ENCODE measurements at places on chromosomes 2 and 18.

DNA sequence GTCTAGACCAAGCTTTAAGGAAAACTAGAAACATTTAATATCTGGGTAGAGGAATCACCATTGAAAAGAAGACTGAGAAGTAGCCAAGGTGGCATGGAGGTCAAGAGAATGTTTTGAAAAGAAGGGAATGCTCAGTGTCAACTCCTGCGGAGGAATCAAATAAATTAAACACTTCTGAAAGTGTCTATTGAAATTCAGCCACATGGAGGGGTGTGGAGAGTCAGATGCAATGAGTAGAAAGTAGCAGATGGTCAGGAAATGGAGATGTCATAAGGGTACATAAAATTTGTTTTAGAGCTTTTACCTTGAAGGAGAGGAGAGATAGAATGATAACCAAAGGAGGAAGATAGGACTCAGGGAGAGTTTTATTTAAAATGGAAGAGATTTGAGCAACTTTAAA is 35.1 kb downstream of the NLRC4 start:
- H3K36me3 ChIP-seq = peaks cover 9% of the 10 kb centered on the region
- no peaks in the 10 kb centered on the region for H3K4me1 ChIP-seq
- H3K27me3 ChIP-seq = no peaks in the 10 kb centered on the region
- DNase-seq = no peak

DNA sequence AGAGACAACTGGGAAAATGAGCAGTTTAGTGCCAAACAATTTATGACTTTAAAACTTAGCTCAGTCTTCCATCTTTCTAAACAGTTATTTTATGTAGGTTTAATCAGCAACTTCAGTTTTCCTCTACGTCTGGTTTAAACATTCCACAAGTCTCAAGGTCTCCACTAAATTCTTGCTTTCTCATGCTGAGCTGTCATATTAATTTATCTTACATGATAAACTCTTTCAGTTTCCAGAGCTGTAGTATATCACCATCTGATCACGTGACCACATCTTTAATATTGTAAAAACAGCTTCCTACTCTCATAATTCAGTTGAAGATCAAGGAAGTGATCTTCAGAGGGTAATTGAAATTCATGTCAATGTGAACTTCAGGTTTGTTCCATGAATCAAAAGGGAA is 158.6 kb downstream of the ZNF804A start:
- no peaks in the 10 kb centered on the region for H3K4me1 ChIP-seq
- no peak overlapping the region for H3K27ac ChIP-seq
- H3K4me3 ChIP-seq = no peak overlapping the region
- H3K27me3 ChIP-seq = no peaks in the 10 kb centered on the region

GRCh38 chr18:30359521-30359920 is 683.0 kb downstream of the DSC3 start:
- no peaks in the 10 kb centered on the region for H3K4me1 ChIP-seq
- H3K27me3 ChIP-seq = no peaks in the 10 kb centered on the region

DNA sequence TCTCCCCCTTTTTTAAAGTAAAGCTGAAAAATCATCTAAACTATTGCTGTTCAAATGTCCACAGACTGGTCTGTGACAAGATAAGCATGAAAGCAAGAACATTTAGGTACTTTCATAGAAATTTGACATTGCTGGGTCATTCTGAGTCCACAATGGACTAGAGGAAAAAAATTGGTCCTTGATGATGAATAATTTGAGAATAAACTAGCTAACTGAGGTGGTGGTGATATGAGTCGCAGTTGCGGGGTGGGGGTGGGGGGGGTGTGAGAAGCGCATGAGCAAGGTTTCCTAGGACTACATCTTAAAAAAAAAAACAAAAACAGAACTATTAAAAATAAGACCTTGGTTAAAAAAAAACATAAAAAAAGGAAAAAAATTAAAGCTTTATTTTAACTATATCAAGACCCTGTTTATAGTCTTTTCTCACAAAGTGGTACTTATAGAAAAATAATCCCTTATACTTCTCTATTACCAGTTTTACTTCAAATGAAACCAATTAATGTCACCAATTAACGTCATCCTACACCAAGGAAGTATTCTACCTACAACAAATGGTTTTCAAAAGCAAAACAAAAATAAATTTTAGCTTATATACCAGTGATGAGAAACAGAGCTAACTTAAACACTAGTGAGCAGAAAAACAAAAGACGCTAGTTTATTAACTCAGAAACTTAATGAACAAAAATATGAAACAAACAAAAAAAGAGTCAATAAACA is 88.1 kb downstream of the ASXL2 start:
- peak overlapping the region; percentile 59 for H3K4me3 ChIP-seq
- DNase-seq = no peak
- peaks cover 17% of the 10 kb centered on the region for H3K4me1 ChIP-seq
- H3K36me3 ChIP-seq = peaks cover 18% of the 10 kb centered on the region
- no peaks in the 10 kb centered on the region for H3K27me3 ChIP-seq

GRCh38 chr18:424668-425067 is 75.8 kb downstream of the COLEC12 start:
- no peak overlapping the region for H3K4me3 ChIP-seq
- no peaks in the 10 kb centered on the region for H3K36me3 ChIP-seq
- DNase-seq = no peak
- H3K27ac ChIP-seq = no peak overlapping the region
- H3K27me3 ChIP-seq = peaks cover 2% of the 10 kb centered on the region

- DNase-seq = no peak
- H3K27me3 ChIP-seq = peaks cover 4% of the 10 kb centered on the region
- H3K27ac ChIP-seq = no peak overlapping the region
- no peaks in the 10 kb centered on the region for H3K36me3 ChIP-seq
These were observed 164.7 kb downstream of the MREG start for GRCh38 chr2:215848698-215849097.

- no peak overlapping the region for H3K4me3 ChIP-seq
- H3K27me3 ChIP-seq = no peaks in the 10 kb centered on the region
- H3K36me3 ChIP-seq = peaks cover 3% of the 10 kb centered on the region
- peak overlapping the region; percentile 74 for H3K27ac ChIP-seq
- peaks cover 50% of the 10 kb centered on the region for H3K4me1 ChIP-seq
- no peak for DNase-seq
These were observed 42.8 kb downstream of the ITSN2 start for GRCh38 chr2:24317491-24317920.

- no peak overlapping the region for H3K27ac ChIP-seq
- H3K4me3 ChIP-seq = no peak overlapping the region
- peaks cover 4% of the 10 kb centered on the region for H3K4me1 ChIP-seq
- H3K36me3 ChIP-seq = peaks cover 49% of the 10 kb centered on the region
These were observed 150.8 kb downstream of the DYM start for GRCh38 chr18:49309676-49310075.

- no peak for DNase-seq
- peaks cover 13% of the 10 kb centered on the region for H3K27me3 ChIP-seq
- H3K4me1 ChIP-seq = no peaks in the 10 kb centered on the region
- H3K4me3 ChIP-seq = no peak overlapping the region
- H3K27ac ChIP-seq = no peak overlapping the region
These were observed 37.2 kb downstream of the ZNF521 start for GRCh38 chr18:25314838-25315190.

DNA sequence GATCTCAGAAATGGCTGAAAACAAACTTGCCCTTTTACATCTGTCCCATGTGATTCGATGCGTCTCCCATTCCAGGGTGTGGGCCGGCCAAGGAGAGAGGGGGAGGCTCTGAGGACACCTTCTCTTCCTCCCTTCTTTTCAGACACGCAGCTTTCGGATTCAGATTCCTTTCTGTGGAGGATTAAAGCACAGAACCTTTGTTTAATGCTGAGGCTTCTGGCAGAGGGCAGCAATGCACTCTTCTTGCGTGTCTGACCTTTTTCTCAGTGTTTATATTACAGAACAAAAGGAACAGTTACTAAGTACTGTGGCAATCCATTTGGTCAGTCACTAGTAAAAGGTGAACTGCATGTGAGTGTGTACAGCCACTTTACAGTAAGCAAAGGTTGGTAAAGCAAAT is 268.9 kb upstream of the CCDC68 start:
- no peak overlapping the region for H3K27ac ChIP-seq
- DNase-seq = no peak
- H3K27me3 ChIP-seq = no peaks in the 10 kb centered on the region
- no peaks in the 10 kb centered on the region for H3K36me3 ChIP-seq
- no peak overlapping the region for H3K4me3 ChIP-seq

DNA sequence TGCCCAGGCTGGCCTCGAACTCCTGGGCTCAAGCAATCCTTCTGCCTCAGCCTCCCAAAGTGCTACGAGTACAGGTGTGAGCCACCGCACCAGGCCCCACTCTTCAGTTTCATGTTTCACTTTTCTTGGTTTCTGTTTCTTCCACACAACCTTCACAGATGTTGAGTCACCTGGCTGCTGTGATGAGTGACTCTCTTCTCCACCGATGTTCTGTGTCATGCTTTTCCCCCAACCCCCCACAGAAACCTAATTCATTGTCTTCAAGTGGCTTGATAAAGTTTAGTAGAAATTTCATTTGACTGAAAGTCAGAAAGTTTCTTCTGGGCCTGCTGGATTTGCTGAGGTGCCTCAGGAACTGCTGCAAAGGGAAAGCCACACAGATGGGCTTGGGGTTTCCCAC is 78.5 kb downstream of the SPHKAP start:
- H3K27me3 ChIP-seq = no peaks in the 10 kb centered on the region
- H3K4me3 ChIP-seq = no peak overlapping the region
- H3K36me3 ChIP-seq = no peaks in the 10 kb centered on the region
- no peak overlapping the region for H3K27ac ChIP-seq
- no peaks in the 10 kb centered on the region for H3K4me1 ChIP-seq

GRCh38 chr2:223051693-223052289 is at the start of gene KCNE4:
Gene KCNE4 (plus strand): TSS chr2:223052190. CDS start chr2:223052831, 641 bp downstream.
- no peak within 1 kb of the TSS for H3K27ac ChIP-seq
- no peaks in the 10 kb centered on the region for H3K36me3 ChIP-seq
- DNase-seq = no peak
- peaks cover 11% of the 10 kb centered on the region for H3K27me3 ChIP-seq
- H3K4me1 ChIP-seq = no peaks in the 10 kb centered on the region

- peak overlapping the region; percentile 82 for H3K4me3 ChIP-seq
- peaks cover 73% of the 10 kb centered on the region for H3K4me1 ChIP-seq
- no peaks in the 10 kb centered on the region for H3K36me3 ChIP-seq
- peak overlapping the region; percentile 100 for H3K27ac ChIP-seq
These were observed 62.6 kb downstream of the DNMT3A start for GRCh38 chr2:25279091-25279651.

DNA sequence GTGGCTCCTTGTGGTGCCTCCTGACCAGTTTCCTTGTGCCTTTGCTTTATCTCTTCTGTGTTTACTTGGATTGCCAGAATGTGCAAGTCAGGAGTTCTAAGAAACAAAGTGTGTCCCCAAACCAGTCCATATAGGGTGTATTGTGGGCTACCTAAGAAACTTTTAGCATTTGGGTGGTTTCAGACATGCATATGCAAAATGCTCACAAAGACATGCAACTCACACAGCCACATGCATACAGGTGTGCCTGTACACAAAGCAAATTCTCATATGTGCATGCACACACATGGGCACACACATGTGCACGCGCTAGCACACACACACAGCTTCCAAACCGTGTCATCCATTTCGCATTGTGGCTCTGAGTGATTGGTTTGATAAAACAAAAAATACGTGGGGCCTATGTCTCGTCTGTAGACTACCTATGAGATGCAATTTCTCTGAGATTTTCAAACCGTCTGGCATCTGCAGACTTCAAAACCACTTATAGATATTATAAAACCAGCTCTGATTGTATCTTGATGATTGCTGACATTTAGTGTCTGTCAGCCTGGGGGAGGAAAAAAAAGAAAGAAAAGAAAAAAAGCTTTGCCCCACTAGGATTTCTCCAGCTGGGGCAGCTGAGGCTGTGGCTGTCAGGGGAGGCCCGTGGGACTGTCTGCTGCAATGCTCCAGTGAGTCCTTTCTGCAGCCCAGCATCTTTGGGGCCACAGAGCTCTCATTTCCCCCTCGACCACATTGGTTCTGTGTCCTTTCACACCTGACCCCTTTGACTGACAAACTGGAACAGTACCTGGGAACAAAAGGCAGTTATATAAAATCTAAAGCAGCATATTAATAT is 556.1 kb downstream of the CMPK2 start:
- no peak for DNase-seq
- H3K4me3 ChIP-seq = no peak overlapping the region
- peaks cover 10% of the 10 kb centered on the region for H3K27me3 ChIP-seq
- H3K27ac ChIP-seq = no peak overlapping the region

DNA sequence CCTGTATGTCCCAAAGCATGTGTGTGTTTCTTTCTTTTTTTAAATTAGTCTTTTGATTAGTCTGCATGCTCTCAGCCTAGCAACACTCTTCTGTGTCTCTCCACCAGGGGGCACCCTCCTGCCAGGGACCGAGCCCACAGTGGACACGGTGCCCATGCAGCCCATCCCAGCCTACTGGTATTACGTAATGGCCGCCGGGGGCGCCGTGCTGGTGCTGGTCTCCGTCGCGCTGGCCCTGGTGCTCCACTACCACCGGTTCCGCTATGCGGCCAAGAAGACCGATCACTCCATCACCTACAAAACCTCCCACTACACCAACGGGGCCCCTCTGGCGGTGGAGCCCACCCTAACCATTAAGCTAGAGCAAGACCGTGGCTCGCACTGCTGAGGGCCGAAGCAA is 93.8 kb downstream of the NRP2 start:
- H3K27me3 ChIP-seq = peaks cover 29% of the 10 kb centered on the region
- DNase-seq = no peak
- H3K4me3 ChIP-seq = no peak overlapping the region
- no peaks in the 10 kb centered on the region for H3K36me3 ChIP-seq
- no peak overlapping the region for H3K27ac ChIP-seq

DNA sequence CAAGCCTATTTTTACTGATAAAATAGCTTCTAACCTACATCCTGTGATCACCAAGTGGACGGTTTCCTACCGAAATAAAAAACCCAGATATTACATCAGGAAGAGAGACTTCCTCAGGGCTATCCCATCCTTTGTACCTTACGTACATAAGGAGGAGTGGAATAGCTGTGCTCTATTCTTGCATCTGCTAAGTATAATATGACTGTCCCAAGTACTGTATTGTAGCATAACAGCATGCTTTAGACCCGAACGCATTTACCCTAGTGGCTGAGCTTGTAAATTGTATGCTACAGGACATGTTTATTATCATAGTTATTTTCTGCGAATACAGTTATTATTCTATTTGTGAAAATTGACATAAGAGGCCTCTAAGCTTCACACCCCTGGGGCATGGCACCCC is 302.4 kb downstream of the CLIP4 start:
- H3K4me1 ChIP-seq = no peaks in the 10 kb centered on the region
- H3K4me3 ChIP-seq = no peak overlapping the region

DNA sequence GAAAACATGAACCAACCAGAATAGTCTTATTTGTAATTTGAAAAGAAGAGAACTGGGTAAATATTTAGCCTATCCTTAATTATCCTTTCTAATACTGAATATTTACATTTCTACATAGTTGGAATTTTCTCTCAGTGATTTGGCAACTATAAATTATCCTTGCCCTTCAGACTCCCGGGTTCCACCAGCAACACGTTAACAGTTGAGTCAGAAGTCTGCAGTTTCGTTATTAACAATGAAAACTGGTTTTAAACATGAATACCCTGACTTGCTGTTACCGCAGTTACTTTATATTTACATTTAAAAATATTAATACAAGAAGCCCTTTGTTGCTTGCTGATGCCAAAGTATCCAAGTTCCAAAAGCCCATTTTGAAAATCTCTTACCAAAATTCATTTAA is 673.0 kb downstream of the ARHGAP15 start:
- H3K27ac ChIP-seq = no peak overlapping the region
- no peaks in the 10 kb centered on the region for H3K4me1 ChIP-seq
- peaks cover 4% of the 10 kb centered on the region for H3K36me3 ChIP-seq

- peaks cover 17% of the 10 kb centered on the region for H3K27me3 ChIP-seq
- H3K36me3 ChIP-seq = no peaks in the 10 kb centered on the region
- H3K27ac ChIP-seq = no peak overlapping the region
- DNase-seq = peak; percentile 19
These were observed 142.4 kb downstream of the NDUFA10 start for GRCh38 chr2:239882781-239883180.

- H3K27me3 ChIP-seq = peaks cover 11% of the 10 kb centered on the region
- no peak for DNase-seq
- no peak overlapping the region for H3K4me3 ChIP-seq
- H3K4me1 ChIP-seq = peaks cover 7% of the 10 kb centered on the region
- H3K27ac ChIP-seq = no peak overlapping the region
These were observed 69.2 kb downstream of the TNS1 start for GRCh38 chr2:217933617-217933993.
